ENCODE measurements at places on chromosomes 3 and 15. TPM values are rescaled to one million over a fixed set of nuclear protein-coding genes. Genes with fewer than 3 reads are reported as not detected.

Gene SLC12A8
- 8.7 TPM for total RNA-seq

Gene PP2D1
- not detected for total RNA-seq

Gene RAD18
- 5.5 TPM for total RNA-seq

Gene ACKR4
- total RNA-seq: 2.8 TPM

- no peak for DNase-seq
Observed at GRCh38 chr15:96332637-96333121, 2.2 kb downstream of the NR2F2 start.

GRCh38 chr15:33813891-33814290, 154.4 kb upstream of the CHRM5 start:
- no peak for DNase-seq

GRCh38 chr3:132720228-132720627, 2.0 kb downstream of the NPHP3 start:
- DNase-seq: no peak

DNA sequence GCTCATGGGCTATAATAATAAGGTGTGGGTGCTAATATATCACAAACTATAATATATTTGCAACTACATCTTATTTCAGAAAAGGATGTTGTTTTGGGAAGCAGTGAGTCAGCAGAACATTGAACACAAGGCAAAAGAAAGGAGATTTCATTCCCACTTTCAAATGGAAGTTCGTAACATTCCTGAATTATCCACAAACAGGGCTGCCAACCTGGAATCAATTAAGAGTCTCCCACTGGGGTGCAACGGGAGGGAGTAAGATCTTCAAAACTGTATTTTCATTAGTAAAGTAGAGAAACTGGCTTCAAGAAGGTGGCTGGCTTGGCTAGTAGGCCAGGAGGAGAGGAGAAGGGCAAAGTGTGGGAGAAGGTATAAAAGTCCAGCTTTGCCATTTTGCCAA, 479.6 kb downstream of the CNTN3 start:
- DNase-seq: no peak

GRCh38 chr15:97525809-97526208, 434.7 kb upstream of the ARRDC4 start:
- DNase-seq: no peak

GRCh38 chr3:123883701-123884202, 380 bp downstream of the MYLK start:
- no peak for DNase-seq

- no peak for DNase-seq
Observed at GRCh38 chr3:46928282-46928681, 48.3 kb downstream of the CCDC12 start.

Data from omental fat pad (tissue), 4 donors.